ENCODE measurements at places on chromosomes 5 and 9.

DNA sequence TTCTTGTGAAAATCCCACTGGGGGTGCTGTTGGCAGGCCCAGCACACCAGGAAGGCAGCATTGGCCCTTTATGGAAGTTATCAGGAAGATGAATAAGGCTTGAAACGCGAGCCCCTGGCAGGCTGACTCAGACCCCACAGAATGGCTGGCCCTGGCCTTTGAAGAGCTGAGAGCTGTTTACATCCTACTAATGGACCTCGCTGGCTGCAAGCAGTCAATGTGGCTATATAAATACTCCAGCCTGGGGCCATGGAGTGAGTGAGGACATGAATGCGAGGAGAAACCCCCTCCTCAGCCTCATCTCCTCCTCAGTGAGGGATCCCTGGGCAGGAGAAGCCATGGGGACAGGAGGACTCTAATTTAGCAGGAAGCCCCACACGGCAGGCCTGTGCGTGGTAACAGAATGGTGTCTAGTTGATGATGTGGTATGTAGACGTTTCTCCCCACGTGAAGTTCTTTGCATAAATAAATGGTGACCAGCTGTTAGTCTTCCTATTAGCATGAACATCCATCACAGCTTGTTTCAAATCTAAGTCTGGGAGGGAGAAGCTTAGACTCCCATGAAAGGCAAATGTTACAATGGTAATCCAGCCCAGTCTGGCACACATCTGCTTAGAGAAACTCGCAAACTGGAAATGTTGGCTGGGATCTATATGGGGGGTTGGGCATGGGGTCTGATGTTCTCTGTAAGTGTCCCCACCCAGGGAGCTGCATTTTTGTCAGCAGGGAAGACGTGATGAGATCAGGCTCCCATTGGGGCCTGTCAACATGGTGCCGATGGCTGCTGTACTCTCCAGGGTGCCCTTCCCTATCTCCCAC lies 175.1 kb upstream of the PITX1 start:
- DNase-seq: no peak

- DNase-seq: no peak
Observed at GRCh38 chr5:68225188-68225910, 9.8 kb downstream of the PIK3R1 start.

- no peak for DNase-seq
Observed at GRCh38 chr9:17824191-17824590, 245.3 kb downstream of the SH3GL2 start.

DNA sequence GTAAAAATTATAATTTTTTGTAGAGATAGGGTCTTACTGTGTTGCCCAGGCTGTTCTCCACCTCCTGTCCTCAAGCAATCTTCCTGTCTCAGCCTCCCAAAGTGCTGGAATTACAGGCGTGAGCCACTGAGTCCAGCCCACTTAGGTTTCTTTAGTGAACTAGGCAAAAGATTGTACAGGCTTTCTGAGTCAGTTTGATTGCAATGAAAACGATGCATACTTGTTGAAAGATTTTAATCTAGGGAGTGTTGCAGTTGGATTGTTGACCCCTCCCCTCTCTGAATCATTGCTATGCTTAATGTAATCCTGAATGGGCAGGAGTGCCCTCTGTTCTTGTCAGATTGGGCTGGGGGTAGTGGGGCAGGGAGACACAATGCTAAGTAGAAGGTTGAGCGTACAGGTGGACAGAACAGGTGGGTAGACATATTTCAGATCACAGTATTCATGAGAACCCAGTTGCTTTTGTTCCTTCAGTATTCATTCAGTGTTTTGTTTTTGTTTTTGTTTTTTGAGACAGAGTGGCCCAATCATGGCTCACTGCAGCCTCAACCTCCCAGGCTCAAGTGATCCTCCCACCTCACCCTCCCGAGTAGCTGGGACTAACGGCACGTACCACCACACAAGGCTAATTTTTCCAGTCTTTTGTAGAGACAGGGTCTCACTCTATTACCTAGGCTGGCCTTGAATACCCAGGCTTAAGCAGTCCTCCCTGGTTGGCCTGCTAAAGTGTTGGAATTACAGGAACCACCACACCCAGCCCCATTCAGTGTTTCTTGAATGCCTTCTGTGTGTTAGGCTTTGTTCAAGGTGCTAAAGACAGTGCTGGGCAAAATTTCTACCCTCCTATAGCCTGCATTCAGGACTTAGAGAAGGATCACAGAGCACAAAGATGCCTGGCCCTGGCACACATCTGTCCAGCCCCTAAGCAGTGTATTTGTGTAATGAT lies 70.1 kb downstream of the KIAA1958 start:
- no peak for DNase-seq

DNA sequence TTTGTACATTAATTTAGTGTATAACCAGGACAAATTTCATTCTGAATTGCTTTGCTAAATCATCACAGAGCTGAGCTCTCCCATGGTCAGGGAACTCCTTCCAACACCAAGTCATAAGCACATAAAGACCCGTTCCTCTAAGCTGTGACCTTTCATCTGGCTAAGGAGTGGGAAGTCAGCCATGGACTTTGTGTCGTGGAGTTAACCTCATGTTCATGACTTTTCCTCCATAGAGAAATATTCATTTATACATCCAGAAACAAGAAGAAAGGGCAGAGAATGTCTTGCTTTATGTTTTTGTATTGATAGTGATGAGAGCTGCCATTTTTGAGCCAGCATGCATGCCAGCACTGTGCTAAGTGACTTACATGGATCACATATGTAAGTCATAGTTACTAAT lies 97.5 kb downstream of the INIP start:
- DNase-seq: no peak

- DNase-seq: no peak
Observed at GRCh38 chr9:14139287-14139686, 174.7 kb downstream of the NFIB start.

- DNase-seq: peak; percentile 6
Observed at GRCh38 chr9:124345751-124346281, 69.4 kb downstream of the PSMB7 start.

DNA sequence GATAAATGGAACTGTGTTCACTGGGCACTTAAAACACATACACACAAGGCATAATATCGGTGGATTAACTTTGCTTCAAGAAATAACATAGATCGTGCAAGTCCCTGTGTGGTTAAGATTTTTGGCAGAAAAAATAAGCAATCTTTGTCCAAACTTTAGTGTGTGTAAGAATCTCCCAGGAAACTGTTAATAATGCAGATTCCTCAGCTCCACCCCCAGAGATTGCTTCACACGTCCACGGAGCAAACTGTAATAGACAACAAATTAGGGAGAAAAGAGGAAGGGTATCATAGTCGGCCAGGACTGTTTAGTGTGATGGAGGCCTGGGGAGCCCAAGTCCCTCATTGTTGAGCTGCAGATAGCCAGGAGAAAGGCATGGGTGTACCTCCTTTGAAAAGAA lies 84.8 kb downstream of the PJA2 start:
- DNase-seq: no peak

- no peak for DNase-seq
Observed at GRCh38 chr9:124258607-124259157, 933 bp downstream of the NEK6 start.

GRCh38 chr5:178739452-178740180 lies 9.2 kb upstream of the ZNF354A start:
- DNase-seq: no peak

- DNase-seq: no peak
Observed at GRCh38 chr5:114243972-114244317, 117.9 kb upstream of the KCNN2 start.

GRCh38 chr5:116454417-116454927 lies 120.2 kb downstream of the SEMA6A start:
- no peak for DNase-seq

- no peak for DNase-seq
Observed at GRCh38 chr9:77847059-77847499, 184.5 kb downstream of the GNAQ start.

- DNase-seq: no peak
Observed at GRCh38 chr5:76598531-76598930, 24.7 kb downstream of the F2RL2 start.

- no peak for DNase-seq
Observed at GRCh38 chr9:121085661-121086060, 10.9 kb downstream of the CNTRL start.

GRCh38 chr9:38387751-38388150 lies 4.8 kb upstream of the ALDH1B1 start:
- no peak for DNase-seq

DNA sequence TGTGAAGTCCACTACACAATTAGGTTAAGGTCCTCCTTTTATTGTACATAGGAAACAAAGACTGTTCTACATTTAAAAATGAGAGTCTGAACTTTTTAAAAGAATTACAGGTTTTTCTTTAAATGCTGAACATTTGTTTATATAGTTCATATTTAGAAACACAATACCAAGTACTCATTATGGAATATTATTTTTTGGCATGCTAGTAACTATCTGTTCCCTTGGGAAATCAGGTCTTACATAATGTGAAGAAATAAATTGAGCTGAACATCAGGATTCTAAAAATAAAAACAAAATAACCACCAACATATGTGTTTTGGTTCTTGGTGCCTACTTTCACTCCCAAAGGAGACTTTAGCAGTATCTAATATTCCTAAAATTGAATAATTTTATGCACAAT lies 230.5 kb upstream of the IZUMO3 start:
- DNase-seq: no peak

GRCh38 chr5:96565582-96566265 lies 96.5 kb upstream of the CAST start:
- DNase-seq: no peak

- DNase-seq: no peak
Observed at GRCh38 chr5:55407059-55407684, 99.4 kb downstream of the MTREX start.

DNA sequence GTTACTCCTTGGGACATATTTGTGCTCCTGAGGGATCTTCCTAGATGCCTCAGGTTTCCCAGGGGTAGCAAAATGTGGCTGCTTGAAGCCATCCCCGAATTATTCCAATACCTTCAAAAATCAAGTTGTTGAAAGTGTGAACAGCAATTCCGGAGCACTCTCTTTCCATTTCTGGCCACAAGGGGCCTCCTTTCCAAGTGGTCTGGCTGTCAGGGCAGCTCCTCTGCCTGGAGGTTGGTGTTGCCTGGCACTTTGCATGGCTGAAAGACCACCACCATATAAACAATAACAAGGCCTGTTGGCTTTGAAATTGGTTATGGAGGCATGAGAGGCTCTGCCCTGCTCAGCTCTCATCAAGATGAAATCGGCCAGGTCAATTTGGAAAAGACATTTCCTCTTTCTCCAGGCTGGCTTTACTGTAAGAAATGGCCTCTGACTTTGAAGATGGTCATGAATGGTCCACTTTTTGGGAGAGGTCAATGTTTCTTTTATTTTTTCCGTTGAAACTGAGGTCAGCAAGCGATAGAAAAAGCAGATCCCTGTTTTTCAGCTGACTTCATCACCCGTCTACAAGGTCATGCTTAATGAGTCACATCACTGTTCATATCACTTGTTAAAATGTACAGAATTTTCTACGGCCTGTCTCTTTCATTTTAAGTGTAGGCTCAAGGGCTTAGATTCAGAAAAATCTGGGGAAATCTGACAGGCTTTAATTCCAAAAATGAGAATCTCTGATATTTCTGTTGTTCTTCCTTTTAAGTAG lies 481.1 kb upstream of the ZNF608 start:
- no peak for DNase-seq

- no peak for DNase-seq
Observed at GRCh38 chr5:864492-865167, 13.8 kb upstream of the ZDHHC11 start.

DNA sequence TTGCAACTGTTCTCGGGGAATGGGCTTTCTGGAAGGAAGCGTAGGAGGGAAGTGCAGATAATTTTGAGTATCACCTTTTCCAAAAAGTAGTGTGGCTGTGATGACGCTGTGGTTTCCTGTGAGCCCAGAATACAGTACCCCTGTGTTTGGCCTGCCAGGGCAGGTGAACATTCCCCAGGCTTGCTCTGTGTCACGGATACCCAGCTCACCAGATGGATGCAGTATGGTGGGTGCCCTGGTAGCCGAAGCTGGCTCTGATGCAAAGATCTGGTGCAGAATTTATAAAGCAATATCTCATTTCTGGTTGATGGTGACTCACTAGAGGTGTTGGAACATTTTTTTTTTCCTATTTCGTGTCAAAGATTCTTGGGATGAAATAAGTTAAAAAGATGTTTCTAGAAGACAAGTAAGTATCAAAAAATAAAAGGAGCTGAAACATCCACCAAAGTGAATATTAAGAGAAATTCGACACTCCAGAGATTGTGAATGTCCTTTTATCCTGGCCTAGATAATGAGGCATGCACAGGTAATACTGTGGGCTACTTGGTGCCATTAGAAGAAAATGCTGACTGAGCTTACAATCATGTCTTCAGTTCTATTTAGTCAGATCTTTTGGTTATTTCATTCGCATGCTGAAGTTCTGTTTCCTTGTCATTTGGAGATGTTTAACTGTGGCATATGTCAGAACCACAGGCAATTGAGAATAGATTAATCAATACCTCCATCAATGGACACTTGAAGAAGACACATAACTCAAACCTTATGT lies 200.1 kb downstream of the GADD45G start:
- no peak for DNase-seq

DNA sequence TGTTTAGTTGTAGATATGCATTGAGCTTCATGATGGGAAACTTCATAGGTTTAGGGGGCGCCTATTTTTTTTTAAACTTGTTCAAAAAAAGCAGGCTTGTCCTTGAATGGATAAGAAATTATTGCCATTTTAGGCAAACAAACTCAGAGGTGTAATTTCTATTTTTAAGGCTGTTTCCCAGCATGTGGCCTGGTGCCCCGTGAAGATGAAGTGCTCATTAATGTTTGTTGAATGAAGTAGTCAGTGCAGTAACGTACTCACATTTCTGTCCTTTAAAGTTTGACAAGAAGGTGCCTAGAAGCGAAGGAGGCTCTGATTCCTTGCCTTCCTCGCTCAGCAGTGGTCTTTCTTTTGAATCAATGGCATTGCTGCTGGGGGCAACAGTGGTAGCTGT lies 54.3 kb downstream of the ZNF618 start:
- no peak for DNase-seq
